Bronchial smooth muscle cell (primary cell): ENCODE measurements at places on chromosomes 3 and 15. TPM values are rescaled to one million over a fixed set of nuclear protein-coding genes. Genes with fewer than 3 reads are reported as not detected.

Gene EIF2B5
- 29.9 and 32.8 TPM in 2 replicates for total RNA-seq

Gene SAMMSON
- not detected in 2 replicates for total RNA-seq

Gene PDZRN3
- total RNA-seq: 33.9 and 52.5 TPM in 2 replicates

Gene KBTBD8
- 0.77 and 1.4 TPM in 2 replicates for total RNA-seq

Gene LMOD3
- under 0.01 TPM in 1 of 2 replicates, not detected in the other for total RNA-seq

Gene MKRN2OS
- total RNA-seq: not detected in 2 replicates

Gene SNTN
- total RNA-seq: not detected in 2 replicates

Gene IMPG2
- total RNA-seq: 0.32 and 0.86 TPM in 2 replicates

Gene FBLN2
- 332 and 621 TPM in 2 replicates for total RNA-seq

Gene ESYT3
- total RNA-seq: 0.16 TPM in 1 of 2 replicates, not detected in the other

Gene CLDN1
- under 0.01 and 0.17 TPM in 2 replicates for total RNA-seq

Gene MELTF
- 7.7 and 11.2 TPM in 2 replicates for total RNA-seq

Gene FBXW12
- not detected in 2 replicates for total RNA-seq
